ENCODE measurements at places on chromosomes 1 and 21. TPM values are rescaled to one million over a fixed set of nuclear protein-coding genes. Genes with fewer than 3 reads are reported as not detected.

GRCh38 chr1:27504588-27505419 lies 14.8 kb upstream of the WASF2 start:
- peak; percentile 67 for DNase-seq
- H3K4me3 ChIP-seq, result no peak overlapping the region
- no peaks in the 10 kb centered on the region for H3K36me3 ChIP-seq
- no peak overlapping the region for H3K27ac ChIP-seq
- peaks cover 14% of the 10 kb centered on the region for H3K4me1 ChIP-seq

GRCh38 chr1:235919833-235920441 lies 53.2 kb upstream of the LYST start:
- H3K27me3 ChIP-seq, result peaks cover 20% of the 10 kb centered on the region
- H3K27ac ChIP-seq, result no peak overlapping the region
- no peak overlapping the region for H3K4me3 ChIP-seq
- peak; percentile 25 for DNase-seq
- peaks cover 13% of the 10 kb centered on the region for H3K4me1 ChIP-seq
- H3K36me3 ChIP-seq, result no peaks in the 10 kb centered on the region

DNA sequence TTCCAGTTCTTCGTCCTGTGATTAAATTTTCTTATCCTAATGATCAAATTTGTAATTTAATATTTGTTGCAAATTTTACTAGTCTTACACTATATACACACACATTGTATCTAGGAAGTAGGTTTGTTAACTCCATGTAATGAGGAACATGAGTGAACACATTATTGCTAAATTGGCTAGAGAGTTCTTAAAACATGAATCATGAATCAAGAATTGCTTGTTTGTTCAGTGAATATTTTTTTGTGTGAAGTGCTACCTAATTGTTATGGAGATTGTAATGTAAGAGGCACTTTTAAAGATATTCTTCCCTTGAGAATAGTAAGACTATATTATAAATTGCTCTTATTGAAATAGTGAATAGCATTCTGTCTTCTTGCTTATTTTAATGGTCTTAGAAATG lies 4.6 kb downstream of the GPSM2 start:
- H3K4me1 ChIP-seq, result no peaks in the 10 kb centered on the region
- no peak overlapping the region for H3K4me3 ChIP-seq
- H3K36me3 ChIP-seq, result no peaks in the 10 kb centered on the region
- no peak overlapping the region for H3K27ac ChIP-seq
- no peaks in the 10 kb centered on the region for H3K27me3 ChIP-seq
- no peak for DNase-seq

TFF2 gene
- not detected for total RNA-seq

SMG7 gene
- 61.2 TPM for total RNA-seq

OR2T35 gene
- not detected for total RNA-seq

OR2T4 gene
- total RNA-seq, result not detected

TNFRSF8 gene
- 35.1 TPM for total RNA-seq

Measured in H1 (cell line).